Pons (tissue), 1 donor: ENCODE measurements at places on chromosomes 5 and 9.
A peak's percentile ranks its signal among the peaks of the same experiment; 100 is the strongest.

GRCh38 chr9:15182730-15183129 lies 124.3 kb downstream of the TTC39B start:
- no peak for DNase-seq

DNA sequence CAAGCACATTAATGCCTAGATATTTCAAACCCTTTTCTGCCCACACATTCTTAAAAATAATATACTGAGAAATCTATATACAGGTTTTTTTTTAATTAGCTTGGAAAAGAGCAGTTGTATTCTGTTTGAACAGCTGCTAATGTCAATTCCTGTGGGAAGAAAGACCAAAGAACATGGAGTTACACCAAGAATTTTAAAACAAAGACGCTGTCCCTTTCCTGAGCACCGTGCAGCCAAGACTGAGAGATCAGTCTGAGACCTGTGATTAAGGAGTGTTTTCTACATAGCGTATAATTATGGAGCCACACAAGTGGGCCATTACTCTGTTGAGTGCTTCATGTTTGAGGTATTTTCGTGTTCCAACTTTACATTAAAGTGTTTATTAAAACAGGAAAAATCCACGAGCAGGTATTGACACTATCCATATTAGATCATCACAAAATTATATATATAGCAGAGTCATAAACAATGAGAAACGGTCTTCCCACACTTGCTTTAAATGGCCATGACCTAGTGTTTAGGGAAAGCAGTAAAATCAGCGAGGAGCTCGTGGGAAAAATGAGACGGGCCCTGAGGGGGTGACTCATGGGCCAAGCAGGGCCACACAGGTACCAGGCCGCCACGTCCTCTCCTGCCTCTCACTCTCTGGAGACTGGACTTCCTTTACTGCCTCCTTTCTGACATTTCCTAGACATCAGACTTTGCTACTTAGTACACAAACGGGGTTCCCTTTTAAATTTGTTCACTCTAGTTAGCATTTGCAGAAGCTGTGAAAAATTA lies 153.1 kb upstream of the OTULINL start:
- no peak for DNase-seq

DNA sequence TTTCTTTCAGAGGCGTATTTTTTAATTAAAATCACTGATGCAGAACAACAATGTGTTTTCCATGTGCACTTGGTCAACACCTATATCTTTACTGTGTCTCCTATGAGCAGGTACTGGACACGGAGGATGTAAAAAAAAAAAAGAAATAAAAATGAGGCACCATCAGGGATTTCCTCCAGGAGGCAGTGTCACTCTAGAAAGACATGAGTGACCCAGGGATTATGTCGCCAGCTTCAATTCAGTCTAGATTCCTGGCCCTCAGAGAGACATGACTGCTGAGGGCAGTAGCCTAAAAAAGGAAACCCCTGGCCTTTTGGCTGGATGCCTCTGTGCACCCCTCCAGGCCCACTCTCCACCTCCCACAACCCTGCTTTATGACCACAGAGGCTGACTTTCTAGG lies 18.3 kb upstream of the IL33 start:
- DNase-seq = peak; percentile 18

DNA sequence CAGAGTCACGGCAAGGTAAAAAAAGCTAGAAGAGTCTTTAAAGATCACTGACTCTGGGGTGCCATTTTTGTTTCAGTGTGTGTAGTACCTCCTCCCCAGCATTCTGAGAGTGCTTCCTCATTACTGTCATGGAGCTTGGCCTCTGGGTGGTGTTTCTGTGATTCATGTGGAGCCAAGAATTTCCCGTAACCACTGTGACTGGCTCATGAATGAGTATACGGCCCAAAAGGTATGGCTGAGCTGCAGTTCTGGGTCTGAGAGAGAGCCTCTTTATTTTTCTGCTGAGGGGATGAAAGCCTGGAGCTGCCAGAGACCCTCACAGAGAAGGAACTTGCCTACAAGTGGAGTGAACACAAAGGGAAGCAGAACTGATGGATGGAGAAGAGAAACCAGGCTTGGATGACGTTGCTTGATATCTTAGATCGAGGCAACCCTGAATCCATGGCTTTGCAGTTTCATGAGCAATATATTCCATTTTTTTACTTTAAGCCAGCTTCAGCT lies 85.6 kb downstream of the PTTG1 start:
- peak; percentile 64 for DNase-seq

- no peak for DNase-seq
Measured at GRCh38 chr5:60972231-60972630, 27.2 kb downstream of the NDUFAF2 start.

DNA sequence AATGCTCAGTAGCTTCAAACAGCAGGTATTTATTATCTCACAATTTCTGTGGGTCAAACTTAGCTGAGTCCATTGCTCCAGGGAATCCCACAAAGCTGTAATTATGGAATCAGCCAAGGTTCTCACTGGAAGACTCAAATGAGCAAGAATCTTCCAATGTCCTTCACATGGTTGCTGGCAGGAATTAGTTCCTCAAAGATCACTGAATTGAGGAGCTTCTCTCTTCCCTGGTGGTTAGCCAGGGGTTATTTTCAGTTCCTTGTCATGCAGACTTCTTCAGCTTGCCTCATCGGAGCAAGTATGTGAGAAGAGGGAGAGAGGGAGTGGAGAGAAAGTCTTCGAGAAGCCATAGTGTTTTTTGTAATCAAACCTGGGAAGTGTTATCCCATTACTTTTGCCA lies 2331.9 kb downstream of the MAT2B start:
- DNase-seq = no peak

GRCh38 chr9:125176636-125177035 lies 13.0 kb downstream of the PPP6C start:
- no peak for DNase-seq

DNA sequence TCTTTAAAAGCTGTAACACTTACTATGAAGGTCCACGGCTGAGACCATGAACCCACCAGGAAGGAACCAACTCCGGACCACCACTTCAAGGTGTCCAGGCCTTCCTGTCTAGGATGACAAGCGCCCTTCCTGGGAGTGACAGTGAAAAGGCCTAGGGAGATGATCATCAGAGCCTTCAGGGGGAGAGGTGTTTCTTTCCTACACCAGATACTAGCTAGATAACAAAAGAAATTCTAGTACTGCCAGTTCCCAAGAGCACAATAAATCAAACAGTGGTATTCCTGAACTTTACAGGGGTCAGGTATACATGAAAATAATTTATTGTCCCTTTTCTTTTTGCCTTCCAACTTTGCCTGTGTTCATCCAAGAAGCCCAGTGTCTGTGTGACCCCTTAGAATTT lies 94.2 kb upstream of the NFIL3 start:
- DNase-seq = no peak

DNA sequence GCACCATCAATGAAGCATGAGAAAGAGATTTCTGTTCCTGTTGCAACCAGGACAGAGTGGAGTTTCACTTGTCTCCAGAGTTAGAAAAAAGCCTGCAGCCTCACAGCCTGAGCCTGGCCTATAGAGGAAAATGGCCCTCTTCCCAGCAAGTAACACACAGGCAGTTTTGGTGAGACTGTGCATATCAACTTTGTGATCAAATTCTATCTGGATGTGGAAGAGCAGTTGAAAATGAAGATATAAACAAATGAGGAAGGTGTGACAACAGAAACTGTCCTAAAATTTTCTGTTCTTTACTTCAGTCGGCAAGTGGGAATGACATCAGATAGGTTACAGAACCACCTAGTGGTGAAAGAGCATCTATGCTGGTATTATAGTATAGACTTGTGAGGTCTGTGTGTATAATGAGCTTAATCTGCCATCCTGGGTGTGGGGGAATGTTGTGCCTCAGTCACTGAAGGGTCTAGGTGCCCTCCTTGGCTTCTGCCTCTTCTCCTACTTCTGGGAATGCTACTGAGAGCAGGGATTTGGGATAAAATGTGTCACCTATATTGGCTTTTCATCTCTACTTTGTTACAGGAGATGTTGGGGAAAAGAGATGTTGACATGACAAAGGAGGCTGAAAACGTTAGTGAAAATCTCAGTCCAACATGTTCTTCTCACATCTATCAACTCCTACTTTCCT lies 28.2 kb downstream of the YIPF5 start:
- peak; percentile 67 for DNase-seq

DNA sequence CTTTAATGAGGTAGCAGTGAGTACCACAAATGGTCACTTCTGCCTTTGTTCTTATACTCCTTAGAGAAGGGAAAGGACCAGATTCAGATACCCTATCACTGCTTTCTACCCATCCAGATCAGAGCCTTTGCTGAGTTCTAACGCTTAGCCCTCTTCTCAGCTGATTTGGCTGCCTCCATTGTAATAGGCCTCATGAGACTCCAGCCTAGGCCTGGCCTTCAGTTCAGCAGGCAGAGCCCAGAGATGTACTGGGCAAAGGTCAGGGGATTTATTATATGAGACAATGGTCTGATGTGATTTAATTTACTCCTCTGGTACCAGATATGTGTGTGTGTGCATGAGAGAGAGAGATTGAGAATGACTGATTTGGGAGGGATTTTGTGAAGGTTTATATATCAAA lies 124.7 kb downstream of the GHR start:
- no peak for DNase-seq

- DNase-seq = no peak
Measured at GRCh38 chr9:135463140-135463539, 16.4 kb upstream of the PPP1R26 start.

- DNase-seq = no peak
Measured at GRCh38 chr9:135095470-135096407, 8.3 kb downstream of the OLFM1 start.

DNA sequence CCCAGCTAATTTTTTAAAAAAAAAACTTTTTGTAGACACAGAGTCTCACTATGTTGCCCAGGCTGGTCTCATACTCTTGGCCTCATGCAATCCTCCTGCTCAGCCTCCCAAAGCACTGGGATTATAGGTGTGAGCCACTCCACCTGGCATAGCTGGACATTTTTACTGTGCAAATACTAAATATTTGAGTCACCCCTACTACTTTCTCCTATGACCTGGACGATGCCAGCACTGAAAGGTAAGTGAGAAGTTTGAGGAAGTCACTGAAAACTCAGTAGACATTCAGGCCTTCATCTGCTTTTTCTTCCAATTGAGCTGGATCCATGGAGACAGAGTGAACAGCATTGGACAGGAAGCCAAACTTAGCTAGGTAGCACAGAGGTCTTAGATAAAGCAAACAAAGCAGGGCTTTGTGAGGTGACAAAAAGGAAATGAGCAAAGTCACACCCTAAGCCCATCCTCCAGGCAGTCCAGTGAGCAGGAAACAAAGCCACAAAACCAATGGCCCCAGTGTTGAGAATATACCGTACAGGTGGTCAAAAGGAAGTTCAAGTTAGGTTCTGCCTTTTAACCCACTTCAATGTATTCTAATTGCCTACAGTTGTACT lies 192.6 kb upstream of the RASA1 start:
- no peak for DNase-seq

GRCh38 chr5:172440486-172440885 lies 13.8 kb downstream of the SH3PXD2B start:
- DNase-seq = no peak

DNA sequence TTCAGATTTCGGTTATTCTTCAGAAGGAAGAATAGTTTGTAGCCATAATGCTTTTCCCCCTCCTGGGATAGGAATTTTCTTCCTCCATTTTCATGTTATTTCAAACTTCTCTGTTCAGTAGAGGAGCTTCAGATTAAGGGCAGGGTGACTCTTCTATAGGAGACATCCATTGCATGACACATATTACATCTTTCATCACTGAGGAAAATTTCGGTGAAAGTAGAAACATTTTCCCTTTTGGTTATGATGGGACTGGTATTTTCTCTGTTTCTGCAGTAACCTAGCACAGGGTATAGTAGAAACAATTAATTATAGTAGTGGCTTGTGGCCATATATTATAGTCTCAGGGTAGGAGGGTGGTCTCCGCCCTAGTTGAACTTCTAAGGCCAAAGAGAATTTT lies 1.1 kb downstream of the IPO11 start:
- DNase-seq = no peak

DNA sequence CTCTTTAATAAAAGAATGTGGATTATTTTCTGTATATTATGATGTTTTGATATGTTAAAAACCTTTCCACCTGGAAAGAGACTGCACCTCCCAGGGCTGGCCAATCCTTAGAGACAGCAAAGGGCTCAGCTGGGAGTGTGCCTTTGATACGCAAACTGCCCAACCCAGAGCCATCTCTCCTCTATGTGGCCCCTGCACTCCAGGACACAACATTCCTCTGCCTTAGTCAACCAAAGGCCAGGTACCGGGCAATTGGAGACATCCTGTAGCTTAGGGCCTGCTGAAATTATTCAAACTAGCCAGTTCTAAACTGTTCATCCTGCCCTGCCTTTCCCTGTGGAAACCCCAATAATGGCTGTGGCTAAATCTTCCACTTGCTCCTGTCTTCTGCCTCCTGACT lies 5.0 kb upstream of the HSPB3 start:
- DNase-seq = no peak
